ENCODE measurements at places on chromosomes 5 and 9.

DNA sequence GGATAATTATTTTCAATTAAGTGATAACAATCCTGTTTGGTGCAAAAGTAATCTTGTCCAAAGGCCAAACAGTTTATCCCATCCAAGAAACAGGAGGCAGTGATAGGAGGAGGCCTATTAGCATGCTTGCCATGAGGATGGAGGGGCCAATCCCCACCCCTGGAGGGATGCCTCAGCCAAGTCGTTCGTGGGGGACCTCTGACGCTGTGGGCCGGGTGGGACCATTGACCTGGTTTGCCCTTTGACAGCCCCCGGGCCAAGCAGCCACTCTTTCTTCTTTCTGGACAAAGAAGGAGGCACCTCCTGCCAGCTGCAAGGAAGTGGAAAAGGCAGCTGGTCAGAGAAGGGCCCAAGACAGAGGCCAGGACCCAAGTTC is 39.5 kb upstream of the GRHPR start:
- DNase-seq, result no peak

DNA sequence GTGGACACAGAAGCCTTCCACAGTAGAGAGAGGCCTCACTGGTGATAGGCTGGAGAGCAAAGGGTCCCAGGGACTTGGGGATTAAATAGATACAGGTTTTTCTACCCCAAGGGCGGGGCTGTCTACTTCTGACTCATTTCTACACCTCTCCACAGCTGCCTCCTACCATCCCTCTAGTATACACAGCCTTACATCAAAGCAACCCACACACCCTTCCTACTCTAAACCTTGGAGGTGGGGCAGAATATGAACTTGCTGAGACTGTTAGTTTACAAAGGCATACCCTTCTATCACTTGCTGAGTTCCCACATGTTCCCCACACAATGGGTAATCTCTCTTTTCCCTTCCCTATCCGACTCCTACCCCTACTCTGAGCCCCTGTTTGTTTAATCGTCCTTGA is 19.9 kb upstream of the PCA3 start:
- DNase-seq, result no peak

- DNase-seq, result no peak
Measured at GRCh38 chr5:116756531-116756930, 181.9 kb upstream of the SEMA6A start.

DNA sequence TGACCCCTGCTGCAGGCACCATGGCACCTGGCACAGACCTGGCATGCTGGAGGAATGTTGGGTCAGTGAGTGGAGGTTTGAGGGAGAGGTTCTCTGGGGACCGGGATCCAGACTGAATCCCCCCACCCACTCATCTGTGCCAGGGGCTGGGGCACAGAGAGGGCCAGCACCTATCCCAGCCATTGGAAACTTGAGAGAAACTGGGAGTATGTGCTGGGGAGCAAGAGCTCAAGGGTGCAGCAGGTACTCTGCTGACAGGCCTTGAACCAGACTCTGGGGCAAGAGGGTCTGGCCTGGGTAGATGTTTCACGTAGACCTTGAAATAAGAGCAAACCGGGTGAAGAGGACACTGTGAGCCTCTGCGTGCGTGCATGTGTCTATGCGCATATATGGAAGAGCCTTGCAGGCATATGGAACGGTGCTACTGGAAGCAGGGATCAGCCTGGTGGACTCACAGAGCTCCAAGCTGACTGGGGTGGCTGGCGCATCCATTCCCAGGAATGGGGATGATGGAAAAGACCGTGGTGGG is 8.8 kb downstream of the FGF18 start:
- no peak for DNase-seq

DNA sequence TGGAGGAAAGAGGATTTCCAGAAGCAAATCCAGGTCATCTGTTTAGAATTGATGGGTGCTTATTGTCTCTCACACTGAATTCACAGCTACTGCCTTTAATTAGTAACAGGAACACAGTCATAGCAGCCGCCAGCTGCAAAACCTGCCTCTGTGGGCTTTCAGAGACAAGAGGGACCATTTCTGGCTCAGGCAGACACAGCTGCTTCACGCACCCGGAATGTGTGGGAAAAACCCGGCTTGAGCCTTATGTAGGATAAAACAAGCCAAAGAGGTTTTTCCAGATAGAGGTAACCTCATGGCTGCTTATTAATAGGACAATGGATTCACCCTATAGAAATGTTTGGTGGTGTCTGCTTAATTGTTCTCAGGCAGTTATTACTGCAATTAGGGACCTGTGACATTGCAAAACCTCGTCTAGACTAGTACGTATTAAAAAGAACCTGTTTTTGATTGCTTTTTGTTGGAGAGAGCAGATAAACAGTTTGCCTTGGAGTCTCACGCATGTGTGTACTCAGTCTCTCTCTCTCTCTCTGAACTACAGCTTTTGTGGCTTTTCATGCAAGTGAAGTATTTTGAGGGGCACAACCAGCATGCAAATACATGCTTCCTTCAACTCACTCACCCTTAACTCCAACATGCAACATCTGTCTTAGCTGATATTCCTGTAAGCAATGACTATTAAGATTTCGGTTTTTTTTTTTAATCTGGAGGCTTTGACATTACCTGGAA is 302.7 kb downstream of the PLK2 start:
- no peak for DNase-seq

- DNase-seq, result no peak
Measured at GRCh38 chr5:127400946-127401670, 110.5 kb downstream of the MEGF10 start.

- DNase-seq, result no peak
Measured at GRCh38 chr5:1132570-1132969, 20.7 kb upstream of the SLC12A7 start.

GRCh38 chr5:42590566-42590965 is 166.1 kb upstream of the CCDC152 start:
- DNase-seq, result no peak

GRCh38 chr9:134185536-134186011 is 21.2 kb upstream of the RNU6ATAC start:
- DNase-seq, result no peak

GRCh38 chr9:121896545-121896943 is 196.6 kb downstream of the TTLL11 start:
- DNase-seq, result no peak

DNA sequence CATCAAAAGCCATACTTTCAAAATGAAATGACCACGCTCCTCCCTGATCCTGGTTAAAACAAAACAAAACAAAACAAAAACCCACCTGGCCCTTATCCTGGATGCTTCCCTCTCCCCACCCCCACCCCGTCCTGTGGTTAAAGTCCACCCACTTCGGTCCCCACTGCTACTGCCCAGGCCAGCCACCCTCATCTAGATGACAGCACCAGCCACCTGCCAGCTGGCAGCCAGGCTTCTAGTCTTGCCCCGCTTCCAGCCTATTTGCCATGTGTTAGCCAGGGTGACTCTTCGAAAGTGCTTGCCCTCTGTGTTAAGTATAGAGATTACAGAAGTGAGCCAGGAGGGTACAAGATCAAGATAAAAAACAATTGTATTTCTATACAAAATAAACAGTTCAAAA is 27.5 kb upstream of the NCS1 start:
- no peak for DNase-seq

DNA sequence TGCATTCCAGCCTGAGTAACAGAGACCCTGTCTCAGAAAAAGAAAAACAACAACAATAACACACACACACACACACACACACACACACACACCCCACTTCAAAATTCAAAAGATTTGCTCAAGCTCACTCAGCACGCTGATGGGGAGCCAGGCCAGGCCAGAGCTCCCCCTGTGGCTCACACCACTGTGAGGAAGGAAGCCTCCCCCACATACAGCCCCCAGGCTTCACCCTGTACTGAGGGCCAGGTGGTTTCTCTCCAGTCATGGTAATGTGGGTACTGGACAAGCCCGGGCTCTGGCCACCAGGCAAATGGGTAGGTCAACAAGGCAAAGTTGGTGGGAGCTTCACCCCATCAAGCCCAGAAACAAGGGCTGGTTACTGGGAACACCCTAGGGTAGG is 19.0 kb downstream of the ATOX1 start:
- DNase-seq, result no peak

- DNase-seq, result no peak
Measured at GRCh38 chr9:24449976-24450375, 95.7 kb downstream of the IZUMO3 start.

Data from renal cortical epithelial cell (primary cell).